Breast epithelium (tissue), 4 donors: ENCODE measurements at places on chromosomes 5 and 9. TPM values are rescaled to one million over a fixed set of nuclear protein-coding genes. Genes with fewer than 3 reads are reported as not detected.

TRPM3 gene
- 0.88 TPM for total RNA-seq

- DNase-seq = no peak
These were observed 98.8 kb downstream of the BOD1 start for GRCh38 chr5:173517648-173518047.

DNA sequence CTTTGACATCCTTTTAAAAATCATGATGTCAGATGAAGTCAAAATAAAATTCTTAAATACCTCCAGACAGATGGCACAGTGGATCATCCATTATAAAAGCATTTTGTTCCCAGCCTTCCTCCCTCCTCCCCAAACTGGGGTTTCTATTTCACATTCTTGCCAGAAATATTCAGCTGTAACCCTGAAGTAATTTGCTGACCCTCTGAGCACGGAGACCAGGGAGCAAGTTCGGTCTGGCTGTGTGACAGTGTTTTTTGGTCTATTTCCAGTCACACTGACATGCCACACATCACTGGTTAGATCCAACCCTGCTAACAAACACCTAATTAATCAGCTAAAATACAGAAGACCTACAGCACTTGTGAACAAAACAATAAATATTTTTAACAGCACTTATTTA, 126.2 kb upstream of the DMRT1 start:
- DNase-seq = no peak

- DNase-seq = no peak
These were observed 19.3 kb upstream of the ATOSB start for GRCh38 chr9:35134920-35135319.

DNA sequence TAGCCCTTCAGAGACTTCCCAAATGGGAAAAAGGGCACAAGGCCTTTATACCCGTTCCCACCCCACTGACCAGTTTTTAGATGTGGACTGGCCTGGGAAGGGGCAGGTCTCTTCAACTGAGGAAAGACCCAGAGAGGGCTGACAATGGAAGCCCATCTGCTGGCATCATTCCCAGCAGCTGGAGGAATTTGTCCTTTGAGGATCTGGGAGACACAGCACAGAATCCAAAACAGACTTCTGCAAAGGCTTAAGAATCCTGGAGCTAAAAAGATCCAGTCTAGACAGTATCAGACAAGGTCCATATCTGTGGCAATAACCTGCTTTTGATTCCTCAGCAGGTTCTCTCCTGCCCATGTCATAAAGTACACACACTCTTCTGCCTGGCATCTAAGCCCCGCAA, 329.2 kb downstream of the TMEM167A start:
- DNase-seq = no peak

GRCh38 chr5:97133101-97133500, 9.3 kb downstream of the LIX1 start:
- DNase-seq = no peak
